Pancreas (tissue), 10 donors: ENCODE measurements at places on chromosomes 13 and 19.

DNA sequence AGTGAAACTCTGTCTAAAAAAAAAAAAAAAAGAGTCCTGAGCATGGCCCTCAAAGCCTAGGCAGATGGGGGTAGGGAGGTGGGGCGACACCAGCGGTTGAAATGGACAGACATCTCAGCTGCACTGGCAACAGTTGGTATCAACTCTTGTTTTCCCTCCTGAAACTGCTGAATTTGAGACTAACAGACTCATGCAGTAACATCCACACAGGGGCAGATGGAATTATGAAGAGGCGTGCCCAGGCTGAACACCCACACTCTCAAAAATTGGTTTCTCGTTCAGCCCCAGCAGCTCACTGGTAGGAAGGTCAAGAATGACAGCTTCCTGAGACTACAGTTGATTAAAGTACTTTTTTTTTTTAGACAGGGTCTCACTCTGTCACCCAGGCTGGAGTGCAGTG lies 24.1 kb downstream of the PBX4 start:
- no peak for DNase-seq

GRCh38 chr13:113491418-113491883 lies 940 bp upstream of the DCUN1D2 start:
- DNase-seq, result peak; percentile 22

DNA sequence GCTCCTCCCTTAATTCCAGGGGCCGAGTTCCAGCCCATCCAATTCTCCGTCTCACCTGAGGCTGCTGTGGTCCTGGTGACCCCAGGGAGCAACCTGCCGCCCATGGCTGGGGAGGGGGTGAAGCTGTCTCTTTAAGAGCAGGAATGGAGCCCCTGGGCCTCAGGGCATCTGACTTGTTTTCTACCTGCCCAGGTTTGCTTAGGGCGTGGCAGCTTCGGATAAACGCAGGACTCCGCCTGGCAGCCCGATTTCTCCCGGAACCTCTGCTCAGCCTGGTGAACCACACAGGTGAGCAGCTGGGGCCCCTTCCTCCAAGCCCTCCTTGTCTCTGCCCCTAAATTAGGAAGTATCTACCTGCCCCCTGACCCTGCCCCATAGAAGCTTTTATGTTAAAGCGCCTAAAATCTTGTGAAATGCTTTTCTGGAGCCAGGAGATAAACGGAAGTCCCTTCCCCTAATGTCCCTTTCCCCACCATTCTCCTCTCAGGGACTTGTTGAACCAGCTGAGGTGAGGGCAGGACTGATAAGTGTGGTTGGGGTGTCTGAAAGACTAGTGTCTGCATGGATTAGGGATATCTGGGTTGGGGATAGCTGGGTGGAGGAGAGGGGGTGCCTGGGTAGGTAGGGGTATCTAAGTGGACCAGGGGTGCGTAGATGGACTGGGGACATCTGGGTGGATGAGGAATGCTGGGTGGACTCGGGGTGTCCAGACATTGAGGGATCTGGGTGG lies 614 bp downstream of the FXYD3 start:
- DNase-seq, result peak; percentile 63

DNA sequence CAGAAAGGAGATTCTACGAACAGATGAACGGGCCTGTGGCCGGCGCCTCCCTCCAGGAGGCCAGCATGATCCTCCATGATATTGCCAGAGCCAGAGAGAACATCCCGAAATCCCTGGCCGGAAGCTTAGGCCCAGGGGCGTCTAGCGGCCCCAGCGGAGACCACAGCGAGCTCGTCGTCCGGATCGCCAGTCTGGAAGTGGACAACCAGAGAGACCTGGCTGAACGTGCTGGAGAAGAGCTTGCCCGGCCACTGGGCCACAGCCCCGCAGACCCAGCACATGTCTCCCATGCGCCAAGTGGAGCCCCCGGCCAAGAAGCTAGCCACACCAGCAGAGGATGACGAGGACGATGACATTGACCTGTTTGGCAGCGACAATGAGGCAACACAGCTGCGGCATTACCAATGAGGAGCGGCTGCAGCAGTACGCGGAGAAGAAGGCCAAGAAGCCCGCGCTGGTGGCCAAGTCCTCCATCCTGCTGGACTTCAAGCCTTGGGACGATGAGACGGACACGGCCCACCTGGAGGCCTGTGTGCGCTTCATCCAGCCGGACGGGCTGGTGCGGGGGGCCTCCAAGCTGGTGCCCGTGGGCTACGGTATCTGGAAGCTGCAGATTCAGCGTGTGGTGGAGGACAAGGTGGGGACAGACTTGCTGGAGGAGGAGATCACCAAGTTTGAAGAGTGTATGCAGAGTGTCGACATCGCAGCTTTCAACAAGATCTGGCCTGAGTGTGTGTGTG lies 78.8 kb upstream of the FRY start:
- no peak for DNase-seq

DNA sequence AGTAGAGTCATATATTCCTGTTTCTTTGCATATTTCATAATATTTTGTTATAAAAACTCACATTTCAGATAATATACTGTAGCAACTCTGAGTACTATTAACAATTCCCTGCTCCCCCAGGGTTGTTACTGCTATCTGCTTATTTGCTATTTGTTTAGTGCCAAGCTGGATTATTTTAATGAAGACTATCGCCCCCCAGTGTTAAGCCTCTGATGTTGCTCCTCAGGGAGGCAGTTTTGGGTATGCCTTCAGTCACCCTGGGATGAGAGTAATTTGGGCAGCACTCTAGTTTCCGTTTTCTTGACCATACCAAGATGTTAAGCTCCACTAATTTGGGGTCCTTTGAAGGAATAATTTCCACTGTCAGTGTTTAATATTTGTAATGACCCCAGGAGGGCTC lies 46.0 kb downstream of the MICU2 start:
- no peak for DNase-seq

DNA sequence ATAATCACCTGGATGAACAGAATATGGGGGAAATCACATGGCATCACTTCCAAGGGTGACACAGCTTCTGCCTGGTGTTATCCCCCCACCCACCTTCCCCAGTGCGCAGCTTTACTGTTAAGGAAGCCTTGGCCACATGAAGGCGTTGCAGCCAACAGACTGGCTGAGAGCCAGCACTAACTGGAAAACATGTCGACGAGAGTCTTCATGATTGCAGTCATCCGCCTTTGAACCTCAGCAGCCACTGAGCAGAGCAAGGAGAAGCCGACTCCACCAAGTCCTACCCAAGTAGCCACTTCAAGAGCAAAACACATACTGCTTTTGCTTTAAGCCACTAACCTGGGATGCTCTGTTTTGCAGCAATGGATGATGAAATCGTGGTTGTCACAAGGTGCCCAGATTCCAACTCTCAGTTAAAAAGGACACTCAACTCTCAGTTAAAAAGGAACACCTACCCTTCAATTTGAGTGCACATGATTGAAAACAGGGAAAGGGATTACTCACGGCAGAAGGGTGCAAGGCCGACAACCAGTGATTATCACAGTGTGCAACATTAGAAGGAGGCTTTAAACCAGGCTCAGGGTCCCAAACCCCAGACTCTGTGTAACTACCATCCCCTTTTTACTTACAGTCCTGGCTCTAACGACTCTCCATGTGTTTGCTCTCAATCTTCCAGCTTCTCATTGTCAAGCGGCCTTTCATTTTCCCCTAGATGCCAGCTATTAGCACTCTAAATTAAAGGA lies 149.1 kb downstream of the KLF12 start:
- no peak for DNase-seq

DNA sequence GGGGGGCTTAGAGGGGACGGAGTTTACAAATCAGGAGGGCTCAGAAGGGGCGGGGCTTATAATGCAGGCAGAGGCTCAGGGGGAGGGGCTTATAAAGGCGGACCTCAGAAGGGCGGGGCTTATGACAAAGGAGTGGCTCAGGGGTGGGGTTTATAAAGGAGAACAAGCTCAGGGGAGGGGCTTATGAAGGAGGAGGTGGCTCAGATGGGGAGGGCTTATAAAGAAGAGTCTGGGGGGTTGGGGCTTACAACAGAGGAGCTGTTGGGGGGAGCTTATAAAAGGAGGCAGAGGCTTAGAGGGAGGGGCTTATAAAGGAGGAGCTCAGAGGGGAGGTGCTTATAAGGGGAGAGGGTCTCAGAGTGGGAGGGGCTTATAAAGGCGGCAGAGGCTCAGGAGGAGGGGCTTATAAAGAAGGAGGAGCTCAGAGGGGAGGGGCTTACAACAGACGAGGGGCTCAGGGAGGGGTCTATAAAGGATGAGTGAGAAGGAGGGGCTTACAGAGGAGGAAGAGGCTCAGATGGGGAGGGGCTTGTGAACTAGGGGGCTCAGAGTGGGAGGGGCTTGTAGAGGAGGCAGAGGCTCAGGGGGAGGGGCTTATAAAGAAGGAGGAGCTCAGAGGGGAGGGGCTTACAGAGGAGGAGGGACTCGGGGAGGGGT lies 1.0 kb downstream of the SMIM24 start:
- no peak for DNase-seq

DNA sequence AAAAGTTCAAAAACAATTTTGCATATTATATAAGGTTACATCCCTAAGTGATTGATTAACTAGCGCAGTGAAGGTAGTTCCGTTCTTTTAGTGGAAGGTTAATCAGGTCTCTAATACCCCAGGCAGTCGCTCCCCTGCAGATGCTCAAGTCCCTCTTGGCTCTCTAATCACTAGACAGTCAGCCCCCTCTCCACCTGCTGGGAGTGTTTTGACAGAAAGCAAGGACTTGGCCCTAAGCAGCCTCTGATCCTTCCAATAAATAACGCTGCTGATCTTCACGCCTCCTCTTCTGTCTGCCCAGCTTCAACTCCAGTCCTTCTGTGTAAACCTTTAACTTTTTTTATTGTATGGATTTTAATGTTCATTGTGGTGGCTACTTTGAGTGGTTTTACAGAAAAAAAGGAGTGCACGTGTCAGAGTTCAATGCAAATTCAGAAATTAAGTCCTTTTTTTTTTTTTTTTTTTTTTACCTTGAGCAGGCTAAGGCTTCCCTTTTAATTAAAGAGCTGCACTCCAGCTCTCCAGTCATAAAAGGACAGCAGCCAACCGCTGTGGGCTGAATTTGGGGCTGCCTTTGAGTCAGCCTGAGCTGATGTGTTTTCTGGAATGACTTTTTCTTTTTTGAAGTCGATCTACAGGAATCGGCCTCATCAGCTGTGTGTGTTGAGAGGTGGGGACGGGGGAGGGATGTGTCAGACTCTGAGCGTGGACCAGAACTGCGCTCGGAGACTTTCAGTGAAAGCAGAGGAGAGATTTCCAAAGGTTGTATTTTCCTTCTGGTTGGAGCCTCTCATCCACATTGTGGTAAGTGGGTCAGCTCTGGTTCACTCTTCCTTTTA lies 33.8 kb upstream of the MYO16 start:
- no peak for DNase-seq

GRCh38 chr19:5932609-5933262 lies 18.7 kb downstream of the CAPS start:
- DNase-seq, result no peak

GRCh38 chr13:50419331-50419865 lies 404.2 kb downstream of the KCNRG start:
- DNase-seq, result no peak

DNA sequence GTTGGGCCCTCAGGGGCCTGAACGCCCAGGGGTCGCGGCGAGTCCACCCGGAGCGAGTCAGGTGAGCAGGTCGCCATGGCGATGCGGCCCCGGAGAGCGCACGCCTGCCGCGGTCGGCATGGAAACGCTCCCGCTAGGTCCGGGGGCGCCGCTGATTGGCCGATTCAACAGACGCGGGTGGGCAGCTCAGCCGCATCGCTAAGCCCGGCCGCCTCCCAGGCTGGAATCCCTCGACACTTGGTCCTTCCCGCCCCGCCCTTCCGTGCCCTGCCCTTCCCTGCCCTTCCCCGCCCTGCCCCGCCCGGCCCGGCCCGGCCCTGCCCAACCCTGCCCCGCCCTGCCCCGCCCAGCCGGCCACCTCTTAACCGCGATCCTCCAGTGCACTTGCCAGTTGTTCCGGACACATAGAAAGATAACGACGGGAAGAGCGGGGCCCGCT lies at the start of gene CCNA1:
Gene CCNA1 (plus strand): TSS at position 390 of the 439 bp plus-strand sequence. CDS start 562 bp downstream, outside the sequence.
- DNase-seq, result peak; percentile 60

DNA sequence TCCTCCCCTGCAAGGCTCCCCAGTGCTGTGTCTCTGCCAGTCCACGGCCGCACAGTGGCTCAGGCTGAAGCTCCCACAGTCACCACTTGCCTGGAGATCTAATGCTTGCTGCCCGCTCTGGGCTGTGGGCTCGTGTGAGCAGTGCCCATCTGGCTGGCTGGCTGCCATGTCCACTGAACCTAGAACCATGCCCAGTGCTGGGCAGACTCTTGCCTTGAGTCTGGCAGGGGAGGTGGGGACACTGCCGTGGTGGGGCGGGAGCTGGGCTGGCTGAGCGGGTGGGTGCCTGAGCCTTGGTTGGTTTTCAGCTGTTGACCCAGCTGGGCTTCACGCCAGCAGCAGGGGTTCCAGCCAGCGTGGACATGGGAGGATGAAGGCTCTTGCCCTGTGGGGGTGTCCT lies 52.3 kb downstream of the CRTC1 start:
- DNase-seq, result no peak

GRCh38 chr19:9171393-9171991 lies 7.3 kb upstream of the OR7D2 start:
- DNase-seq, result no peak

DNA sequence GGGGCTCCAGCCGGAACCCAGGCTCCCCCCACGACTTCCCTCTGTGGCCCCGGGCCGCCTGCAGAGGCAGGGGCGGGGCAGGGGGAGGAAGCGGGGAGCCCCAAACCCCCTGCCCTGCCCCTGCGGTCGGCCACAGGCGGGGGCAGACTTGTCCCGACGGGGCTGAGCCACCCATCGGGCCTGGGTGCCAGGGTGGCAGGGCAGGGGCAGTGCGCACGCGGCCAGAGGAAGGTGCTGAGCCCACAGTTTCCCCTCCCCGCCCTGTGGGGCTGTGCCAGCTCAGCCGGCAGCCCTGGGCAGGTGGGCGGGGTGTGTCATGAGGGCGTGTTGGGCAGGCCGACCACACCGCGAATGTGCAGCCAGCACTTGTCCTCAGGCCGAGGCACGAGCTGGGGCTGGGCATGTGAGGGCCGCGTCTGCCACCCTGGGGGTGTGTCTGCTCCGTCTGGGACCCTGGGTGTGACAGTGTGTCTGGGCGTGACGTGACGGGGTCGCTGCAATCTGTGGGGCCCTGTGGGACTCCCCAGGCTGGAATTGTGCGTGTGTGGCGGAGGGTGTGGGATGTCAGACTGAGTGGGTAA lies 17.7 kb downstream of the CCDC97 start:
- DNase-seq, result peak; percentile 83

GRCh38 chr19:40433391-40434216 lies 7.8 kb upstream of the SERTAD1 start:
- DNase-seq, result peak; percentile 90

DNA sequence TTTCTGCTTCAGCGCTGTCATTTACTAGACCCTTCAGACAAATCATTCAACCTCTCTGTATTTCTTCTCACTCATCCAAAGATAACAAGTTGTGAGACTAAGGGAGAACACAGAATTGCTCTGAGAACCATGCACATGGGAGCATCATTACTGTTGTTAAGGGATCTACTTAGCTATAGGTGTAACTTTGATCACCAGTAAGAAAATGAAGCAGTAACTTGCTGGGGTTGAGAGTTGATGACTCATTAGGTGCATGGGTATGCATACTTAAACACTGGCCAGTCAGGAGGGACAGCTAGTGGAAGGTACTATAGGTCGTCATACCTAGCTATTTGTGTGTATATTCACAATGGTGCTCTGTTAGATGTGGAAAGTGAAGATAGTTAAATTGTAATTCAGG lies 61.5 kb downstream of the B3GLCT start:
- DNase-seq, result no peak

GRCh38 chr13:77001963-77002587 lies 10.2 kb downstream of the CLN5 start:
- no peak for DNase-seq
